Activated T-cell treated with anti-CD3 and anti-CD28 coated beads for 24 hours (primary cell): ENCODE measurements at places on chromosomes 6 and 20.

GRCh38 chr6:132484680-132485018, 28.3 kb downstream of the STX7 start:
- no peak for DNase-seq

- DNase-seq = no peak
Measured at GRCh38 chr6:155373276-155373675, 59.0 kb upstream of the TFB1M start.

DNA sequence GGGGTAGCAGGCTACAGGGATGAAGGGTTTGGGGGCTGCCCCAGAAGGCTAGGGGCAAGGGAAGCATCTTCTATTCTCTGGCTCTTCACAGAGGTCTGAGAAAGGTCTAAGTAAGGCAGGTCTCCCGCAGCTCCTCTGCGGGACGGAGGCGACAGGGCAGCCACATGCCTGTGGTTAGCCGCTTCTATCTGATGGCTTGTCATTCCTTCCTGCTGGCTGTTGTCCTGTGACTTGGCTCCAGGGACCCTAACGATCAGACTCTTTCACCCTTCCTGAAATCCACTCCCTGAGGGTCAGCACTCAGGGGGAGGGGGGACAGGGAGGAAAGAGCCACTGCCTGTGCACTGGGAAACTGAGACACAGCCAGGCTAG, 673 bp downstream of the CST7 start:
- DNase-seq = no peak

DNA sequence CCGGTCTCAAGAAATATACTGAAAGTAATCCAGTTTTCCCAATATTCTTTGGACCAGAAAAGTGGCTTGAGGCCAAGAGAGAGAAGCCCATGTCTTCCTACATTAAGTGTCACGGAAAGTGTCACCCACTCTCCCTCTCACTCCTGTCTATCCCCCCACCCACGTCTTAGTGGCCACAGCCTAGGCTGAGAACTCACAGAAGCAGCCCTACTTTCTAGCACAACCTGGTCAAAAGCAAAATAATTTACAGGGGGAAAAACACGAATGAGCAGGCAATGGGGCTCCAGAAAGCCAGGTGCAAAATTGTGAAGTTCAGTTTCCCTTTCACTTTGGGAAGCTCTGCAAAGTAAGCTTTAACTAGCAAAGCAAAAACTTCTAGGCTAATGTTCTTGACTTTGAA, 118.0 kb downstream of the OPRM1 start:
- DNase-seq = no peak

DNA sequence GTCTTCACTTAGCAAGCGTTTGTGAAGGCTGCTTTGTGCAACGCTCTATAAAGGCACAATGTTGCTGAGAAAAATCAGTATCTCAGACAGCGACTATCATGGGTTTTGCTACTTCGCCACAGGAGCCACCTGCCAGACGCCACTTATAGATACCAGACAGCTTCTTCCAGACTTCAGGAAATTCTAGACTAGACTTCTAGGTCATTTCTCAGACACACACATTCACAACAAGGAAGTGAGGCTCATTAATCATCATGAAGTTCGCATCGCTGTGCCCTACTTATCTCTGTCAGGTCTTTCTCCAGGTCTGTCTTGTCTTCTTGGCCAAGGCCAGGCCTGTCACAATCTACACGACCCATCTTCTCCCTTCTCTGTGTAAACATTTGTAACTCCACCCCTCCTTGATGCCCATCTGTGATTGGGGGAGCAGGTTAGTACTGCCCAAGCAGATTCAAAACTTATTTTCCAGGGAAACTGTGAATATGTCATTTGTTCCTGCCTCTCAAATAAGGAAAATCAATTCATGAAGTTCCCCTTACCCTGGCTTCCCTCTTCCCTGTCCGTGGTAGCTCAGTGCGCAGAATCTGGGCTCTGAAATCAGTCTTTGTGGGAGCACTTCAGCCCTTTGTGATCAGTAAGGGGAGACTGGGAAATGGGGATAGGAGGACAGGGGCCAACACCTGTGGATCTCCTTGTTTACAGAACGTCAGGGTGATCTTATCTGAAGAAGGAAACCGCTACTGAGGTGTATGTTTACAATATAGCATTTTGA, 115.5 kb downstream of the TNFAIP3 start:
- no peak for DNase-seq

- no peak for DNase-seq
Measured at GRCh38 chr20:39813190-39813829, 851.2 kb downstream of the DHX35 start.

DNA sequence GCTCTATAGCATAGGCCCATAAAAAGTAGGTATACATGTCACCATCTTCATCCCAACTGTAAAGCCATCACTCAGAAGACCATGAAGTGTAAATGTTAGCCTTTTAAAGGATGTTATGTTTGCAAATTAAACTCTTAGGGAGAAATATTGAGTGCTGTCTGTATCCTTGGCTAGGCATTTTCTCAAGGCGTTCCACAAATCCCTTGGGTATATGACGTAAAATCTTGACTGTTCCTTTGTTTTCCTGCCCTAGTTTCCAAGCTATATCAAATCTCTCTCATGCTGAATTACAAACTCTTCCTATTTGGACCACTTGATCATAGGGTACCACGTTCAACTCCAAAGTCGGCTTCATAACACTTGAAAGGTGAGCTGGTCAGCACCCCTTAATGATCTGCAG, 486.2 kb downstream of the HDGFL1 start:
- no peak for DNase-seq

GRCh38 chr20:20312562-20312961, 55.3 kb upstream of the INSM1 start:
- DNase-seq = no peak

GRCh38 chr6:72661411-72661810, 39.5 kb downstream of the KCNQ5 start:
- no peak for DNase-seq

DNA sequence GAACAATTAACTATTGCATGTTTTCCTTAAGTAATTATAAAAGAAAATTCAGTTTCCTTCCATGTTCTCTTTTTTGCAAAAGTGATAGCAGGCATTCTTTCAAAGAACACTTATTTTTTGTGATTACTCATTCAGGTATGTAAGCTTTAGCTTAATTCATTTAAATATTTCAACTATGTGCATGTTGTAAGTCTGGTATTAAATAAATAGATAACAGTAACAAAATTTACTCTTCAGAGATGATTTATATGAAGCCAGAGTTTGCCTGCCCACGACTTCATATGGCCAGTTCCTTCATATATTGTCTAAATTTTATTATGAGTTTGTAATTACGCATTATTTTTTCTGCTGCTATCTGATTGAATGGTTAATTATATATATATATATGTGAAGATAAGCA, 110.9 kb downstream of the ADGRG6 start:
- DNase-seq = no peak

- no peak for DNase-seq
Measured at GRCh38 chr6:84772428-84773132, 8.2 kb upstream of the TBX18 start.

- DNase-seq = no peak
Measured at GRCh38 chr20:59788811-59789397, 144.5 kb downstream of the SYCP2 start.

DNA sequence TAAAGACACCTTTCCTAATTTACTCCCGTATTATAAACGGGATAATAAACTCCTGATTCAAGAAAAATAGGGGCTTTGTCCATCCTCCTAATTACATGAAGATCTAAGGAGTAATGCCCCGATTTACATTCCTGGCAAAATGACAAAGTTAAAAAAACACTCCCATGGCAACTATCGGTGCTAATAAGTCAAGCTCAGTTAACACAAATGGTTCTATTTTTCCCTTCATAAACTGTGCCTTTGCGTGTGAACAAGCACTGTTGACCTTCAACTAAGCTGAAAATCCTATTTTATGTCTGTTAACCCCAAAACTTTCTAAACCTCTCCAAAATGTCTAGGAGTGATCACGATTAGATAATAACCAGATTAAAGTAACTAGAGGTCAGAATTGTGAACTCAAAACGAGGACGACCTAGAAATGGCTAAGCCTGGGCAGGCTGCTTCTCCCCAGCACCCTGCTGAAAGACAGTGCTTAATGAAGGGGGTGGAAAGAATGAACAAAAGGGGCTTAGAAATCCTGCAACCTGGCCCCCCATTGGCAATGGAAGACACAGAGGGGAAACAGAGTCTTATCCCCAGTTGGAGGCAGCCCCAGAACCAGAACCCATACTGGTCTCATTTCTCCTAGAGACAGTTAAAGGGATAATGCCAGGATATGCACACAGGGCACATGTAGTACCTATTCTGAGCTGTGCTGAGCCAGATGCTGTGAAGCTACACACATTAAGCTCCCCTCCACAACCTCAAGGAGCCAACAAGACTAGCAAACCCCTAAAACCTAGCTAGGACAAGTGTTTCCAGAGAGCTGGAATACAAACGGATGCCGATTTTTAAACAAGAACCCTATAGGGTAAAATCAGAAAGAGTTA, 23.0 kb downstream of the SLC23A2 start:
- no peak for DNase-seq

DNA sequence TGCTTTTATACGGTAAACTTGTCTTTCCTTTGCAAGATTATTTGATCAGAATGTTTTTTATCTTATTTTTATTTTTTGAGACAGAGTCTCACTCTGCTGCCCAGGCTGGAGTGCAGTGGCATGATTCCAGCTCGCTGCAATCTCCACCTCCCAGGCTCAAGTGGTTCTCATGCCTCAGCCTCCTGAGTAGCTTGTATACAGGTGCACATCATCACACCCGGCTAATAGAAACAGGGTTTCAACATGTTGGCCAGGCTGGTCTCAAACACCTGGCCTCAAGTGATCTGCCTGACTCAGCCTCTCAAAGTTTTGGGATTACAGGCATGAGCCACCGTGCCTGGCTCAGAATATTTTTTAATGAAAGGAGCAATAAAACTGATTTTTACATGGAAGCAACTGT, 8.9 kb upstream of the LPIN3 start:
- DNase-seq = no peak

GRCh38 chr20:63500902-63501817, 2.3 kb upstream of the EEF1A2 start:
- no peak for DNase-seq

DNA sequence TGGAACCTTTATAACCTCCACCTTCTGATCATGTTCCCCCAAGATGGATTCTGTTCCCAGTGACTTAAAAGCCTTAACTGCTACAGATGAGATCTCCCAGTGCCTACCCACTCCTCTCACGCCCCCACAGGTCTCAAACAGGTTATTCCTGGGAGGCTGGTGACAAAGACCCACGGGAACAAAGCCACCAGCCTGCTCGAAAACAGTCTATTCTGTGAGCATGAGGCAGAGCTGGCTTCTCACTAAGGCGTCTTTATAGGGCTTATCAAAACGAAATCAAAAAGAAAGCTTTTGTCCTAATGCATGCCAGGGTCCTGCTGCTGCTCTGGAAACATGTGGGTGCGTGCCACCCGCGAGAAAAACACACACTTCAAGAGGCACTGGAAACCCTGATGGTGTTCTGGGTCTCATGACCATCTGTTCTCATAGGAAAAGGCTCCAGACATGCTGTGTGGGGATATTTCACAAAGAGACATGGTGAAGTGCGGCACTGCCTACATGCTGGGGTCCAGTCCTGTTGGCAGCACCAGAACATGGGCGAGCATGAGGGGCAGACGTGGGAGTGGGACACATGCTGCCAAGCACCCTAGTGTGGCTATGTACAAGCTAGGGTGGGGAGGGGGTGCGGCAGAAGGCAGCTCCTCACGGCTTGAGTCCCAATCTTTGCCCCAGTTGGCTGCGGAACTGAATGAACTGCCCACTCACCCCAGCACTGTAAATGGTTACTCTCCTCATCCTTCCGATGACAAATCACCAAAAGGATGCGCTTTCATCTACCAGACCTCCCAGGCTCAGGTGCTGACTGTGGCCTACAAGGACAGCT, 2.1 kb downstream of the FKBP1A start:
- DNase-seq = no peak

- DNase-seq = peak; percentile 75
Measured at GRCh38 chr6:33161354-33162331, 30.6 kb downstream of the COL11A2 start.

DNA sequence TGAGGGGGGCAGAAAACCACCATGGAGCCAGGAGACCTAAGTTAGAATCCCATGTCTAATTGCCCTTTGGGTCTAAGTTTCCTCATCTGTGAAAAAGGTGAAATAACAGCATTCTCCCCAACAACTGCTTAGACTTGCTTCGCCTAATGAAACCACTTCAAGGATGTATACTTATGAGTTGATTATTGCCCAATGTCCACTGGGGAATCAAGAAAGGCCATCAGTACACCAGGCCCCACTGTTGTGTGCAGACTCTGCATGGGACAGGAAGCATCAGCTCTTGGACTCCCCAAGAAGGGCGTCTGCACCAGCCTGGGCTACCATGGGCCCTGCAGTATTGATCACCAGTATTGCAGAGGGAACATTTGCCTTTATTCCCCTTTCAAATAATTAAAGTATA, 189.6 kb downstream of the MAFB start:
- DNase-seq = no peak

- no peak for DNase-seq
Measured at GRCh38 chr20:48739395-48740291, 88.2 kb downstream of the PREX1 start.

DNA sequence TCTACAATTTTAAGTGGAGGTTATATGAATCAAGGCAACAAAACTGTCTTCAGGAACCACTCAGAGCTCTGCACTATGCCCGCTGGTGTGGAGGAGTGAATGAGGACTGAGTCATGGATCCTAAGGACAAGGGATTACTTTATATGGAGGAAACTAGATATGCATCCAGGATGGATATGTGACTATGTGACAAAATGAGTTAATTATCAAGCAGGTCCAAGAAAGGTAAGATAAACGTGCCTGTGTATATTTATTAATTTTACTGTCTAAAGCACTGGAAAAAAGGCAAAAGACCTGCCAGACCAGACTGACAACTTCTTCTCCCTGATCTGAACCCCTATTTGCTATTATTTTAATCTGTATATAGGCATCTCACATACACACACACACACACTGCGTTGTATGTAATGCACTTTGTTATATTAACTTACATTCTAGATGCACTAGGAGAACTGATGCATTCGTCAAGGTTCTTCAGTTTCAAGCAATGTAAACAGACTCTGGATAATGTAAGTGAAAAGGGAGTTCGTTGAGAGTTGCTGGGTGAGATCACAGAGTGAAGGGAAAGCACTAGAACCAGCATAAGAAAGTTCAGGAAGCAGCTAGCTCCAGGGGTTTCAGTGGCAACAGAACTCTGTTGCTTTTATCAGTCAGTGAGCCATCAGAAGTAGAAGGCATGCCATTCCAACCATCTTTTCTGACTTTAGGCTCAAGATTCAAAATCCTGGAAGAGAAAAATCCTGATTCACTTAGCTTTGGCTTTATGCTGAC, 26.4 kb upstream of the ADGRG6 start:
- no peak for DNase-seq

GRCh38 chr6:4970739-4971395, 33.0 kb downstream of the RPP40 start:
- no peak for DNase-seq

DNA sequence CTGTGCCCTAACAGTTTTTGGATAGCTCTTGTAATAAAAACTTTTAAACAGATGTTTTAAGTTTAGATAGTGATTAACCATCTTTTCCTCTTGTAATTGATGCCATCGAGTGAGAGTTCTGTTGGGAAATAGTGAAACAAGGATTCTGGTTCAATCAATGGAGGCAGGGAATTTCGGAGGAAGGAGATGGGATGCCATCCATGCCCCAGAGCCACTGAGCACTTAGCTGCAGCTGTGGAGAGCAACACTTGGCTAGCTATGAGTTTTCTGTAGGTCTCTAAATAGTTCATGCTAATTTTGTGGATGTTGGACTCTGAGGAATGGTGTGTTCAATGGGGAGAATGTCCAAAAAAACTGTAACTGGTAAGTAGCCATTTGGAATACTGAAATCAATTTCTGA, 16.7 kb downstream of the CBFA2T2 start:
- DNase-seq = no peak

GRCh38 chr20:32535316-32535952, 49.7 kb downstream of the NOL4L start:
- no peak for DNase-seq

GRCh38 chr20:10671221-10671918, 2.4 kb downstream of the JAG1 start:
- DNase-seq = no peak
